ENCODE measurements at places on chromosomes 1 and 21. TPM values are rescaled to one million over a fixed set of nuclear protein-coding genes. Genes with fewer than 3 reads are reported as not detected.

DNA sequence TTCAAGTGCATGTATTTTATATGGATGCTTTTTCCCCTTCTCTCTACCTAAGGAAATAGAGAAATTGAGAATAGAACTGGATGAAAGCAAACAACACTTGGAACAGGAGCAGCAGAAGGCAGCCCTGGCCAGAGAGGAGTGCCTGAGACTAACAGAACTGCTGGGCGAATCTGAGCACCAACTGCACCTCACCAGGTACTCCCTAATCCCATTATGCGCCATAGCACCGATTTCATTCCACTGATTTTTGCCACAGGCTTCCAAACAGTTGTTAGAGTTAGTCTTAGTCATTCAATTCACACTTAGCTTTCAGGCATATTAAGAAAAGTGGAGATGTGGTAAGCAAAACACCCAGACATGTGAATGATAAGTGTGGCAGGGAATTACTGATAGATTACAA is 122.8 kb downstream of the SDCCAG8 start:
- H3K27ac ChIP-seq, result no peak overlapping the region
- H3K4me1 ChIP-seq, result no peaks in the 10 kb centered on the region
- DNase-seq, result no peak

- peaks cover 8% of the 10 kb centered on the region for H3K36me3 ChIP-seq
- no peaks in the 10 kb centered on the region for H3K27me3 ChIP-seq
- H3K27ac ChIP-seq, result peak overlapping the region; percentile 57
- H3K4me3 ChIP-seq, result no peak overlapping the region
Observed at GRCh38 chr1:236718328-236718727, 32.0 kb downstream of the ACTN2 start.

GRCh38 chr1:4612991-4613390 is 41.4 kb upstream of the AJAP1 start:
- H3K27me3 ChIP-seq, result no peaks in the 10 kb centered on the region
- H3K27ac ChIP-seq, result no peak overlapping the region
- H3K4me3 ChIP-seq, result no peak overlapping the region

The OR2T27 gene
- not detected for total RNA-seq

The TESK2 gene
- 1.5 TPM for total RNA-seq

DNA sequence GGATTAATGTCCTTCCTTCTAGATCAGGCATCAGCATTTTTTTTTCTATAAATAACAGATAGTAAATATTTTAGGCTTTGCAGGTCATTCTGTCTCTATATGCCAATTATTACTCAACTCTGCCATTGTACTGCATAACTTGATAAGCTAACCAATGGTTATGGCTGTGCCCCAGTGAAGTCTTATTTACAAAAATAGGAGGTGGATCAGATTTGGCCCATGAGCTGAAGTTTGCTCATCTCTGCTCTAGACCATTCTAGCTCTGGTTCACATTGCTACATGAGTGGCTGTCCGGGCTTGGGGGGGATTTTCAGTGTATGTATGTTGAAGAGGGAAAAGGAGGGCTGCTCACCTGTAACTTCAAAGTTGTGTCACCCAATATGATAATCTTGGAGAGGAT is 10.1 kb downstream of the RAB7B start:
- no peak for DNase-seq
- no peaks in the 10 kb centered on the region for H3K27me3 ChIP-seq
- H3K27ac ChIP-seq, result no peak overlapping the region
- peaks cover 1% of the 10 kb centered on the region for H3K4me1 ChIP-seq

GRCh38 chr1:153932156-153933131 is 9.7 kb upstream of the GATAD2B start:
- H3K27me3 ChIP-seq, result no peaks in the 10 kb centered on the region
- no peak overlapping the region for H3K27ac ChIP-seq
- DNase-seq, result no peak
- H3K4me1 ChIP-seq, result no peaks in the 10 kb centered on the region

DNA sequence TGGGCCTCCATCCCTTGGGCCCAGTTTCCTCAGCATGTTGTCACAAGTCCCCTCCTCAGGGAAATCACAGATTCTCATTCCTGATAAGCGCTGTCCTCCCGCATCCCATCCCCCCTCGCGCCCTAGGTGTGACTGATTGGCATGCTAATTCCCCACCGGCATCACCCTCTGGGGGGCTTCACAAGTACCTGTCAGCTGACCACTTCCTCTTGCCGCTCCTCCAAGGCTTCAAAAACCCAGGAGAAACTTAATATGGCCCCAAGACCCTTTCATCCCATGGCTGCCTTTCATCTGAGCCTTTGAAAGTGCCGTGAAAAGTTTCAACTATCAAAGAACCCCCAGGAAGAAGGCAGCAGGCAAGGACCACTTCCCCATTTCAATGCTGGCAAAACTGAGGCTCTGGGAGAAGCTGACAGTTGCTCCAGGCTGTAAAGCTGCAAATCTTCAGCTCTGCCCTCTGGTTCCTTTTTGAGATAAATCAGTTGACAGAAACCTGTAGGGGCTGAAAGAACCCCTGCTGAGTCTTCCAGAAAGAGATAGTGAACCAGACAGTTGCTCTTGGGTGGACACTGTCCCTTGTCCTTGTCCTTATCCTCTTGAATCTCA is 12.8 kb upstream of the MIXL1 start:
- no peak overlapping the region for H3K4me3 ChIP-seq
- no peaks in the 10 kb centered on the region for H3K36me3 ChIP-seq
- H3K27ac ChIP-seq, result no peak overlapping the region
- no peaks in the 10 kb centered on the region for H3K4me1 ChIP-seq
- no peak for DNase-seq

DNA sequence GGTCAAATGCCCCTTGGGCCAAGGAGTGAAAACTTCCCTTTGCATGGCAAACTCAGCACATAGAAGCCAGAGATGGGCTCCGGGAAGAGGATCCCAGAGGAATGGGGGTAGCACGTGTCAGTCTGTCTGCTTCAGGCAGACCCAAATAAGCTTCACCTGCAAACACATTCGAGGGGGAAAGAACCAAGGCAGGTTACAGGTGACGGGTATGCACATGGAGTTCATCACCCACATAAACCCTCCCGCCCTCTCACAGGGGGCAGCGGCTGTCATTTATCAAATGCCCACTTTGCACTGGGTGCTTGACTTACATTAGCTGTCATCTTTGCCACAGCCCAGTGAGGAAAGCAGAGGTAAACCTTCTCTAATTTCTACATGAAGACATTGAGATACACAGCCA is 73.0 kb upstream of the TLR5 start:
- H3K27me3 ChIP-seq, result no peaks in the 10 kb centered on the region
- DNase-seq, result no peak
- no peaks in the 10 kb centered on the region for H3K36me3 ChIP-seq

The RGS2 gene
- 7.6 TPM for total RNA-seq

DNA sequence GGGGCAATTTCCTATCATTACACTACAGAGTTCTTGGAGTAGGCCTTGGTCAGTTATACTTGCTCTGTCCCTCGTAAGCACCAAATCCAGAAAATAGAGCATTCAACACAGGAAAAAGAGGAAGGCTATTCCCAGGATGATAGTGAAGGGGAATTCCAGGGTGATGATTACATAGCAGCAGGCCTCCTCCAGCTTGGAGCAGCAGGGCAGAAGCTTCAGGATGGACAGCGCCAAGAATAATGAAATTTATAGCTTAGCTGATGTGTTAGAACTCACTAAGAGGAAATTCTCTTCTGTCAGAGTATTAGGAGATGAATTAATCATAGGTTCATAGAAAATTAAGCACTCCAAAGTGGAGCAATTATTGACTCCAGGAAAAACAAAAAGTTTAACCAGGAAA is 10.8 kb upstream of the SMAP2 start:
- H3K4me3 ChIP-seq, result no peak overlapping the region
- H3K4me1 ChIP-seq, result peaks cover 30% of the 10 kb centered on the region
- no peaks in the 10 kb centered on the region for H3K27me3 ChIP-seq
- no peak for DNase-seq

Measured in heart left ventricle (tissue), 16 donors.